ACHN (cell line): ENCODE measurements at places on chromosomes 13 and 19.

DNA sequence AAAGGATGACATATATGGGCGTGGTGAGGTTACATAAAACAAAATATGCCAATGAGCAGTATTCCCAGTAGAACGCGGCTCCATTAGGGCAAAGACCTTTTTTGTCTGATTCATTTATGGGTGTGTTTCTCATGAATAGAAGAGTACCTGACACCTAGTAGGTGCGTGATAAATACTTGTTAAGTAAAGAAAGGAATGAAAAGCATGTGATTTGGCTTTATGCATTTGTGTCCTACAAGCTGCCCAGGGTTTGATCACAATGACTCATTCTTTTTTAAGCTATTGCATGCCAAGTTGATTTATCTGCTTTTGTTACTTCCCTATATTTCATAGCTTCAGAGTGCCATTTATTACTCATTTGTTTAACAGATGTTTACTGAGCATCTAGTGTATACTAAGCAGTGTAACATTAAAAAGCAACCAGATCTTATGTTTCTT is 19.1 kb upstream of the KCTD4 start:
- peak; percentile 59 for DNase-seq

GRCh38 chr13:23020246-23020843 is 160.4 kb upstream of the SGCG start:
- DNase-seq = peak; percentile 52

DNA sequence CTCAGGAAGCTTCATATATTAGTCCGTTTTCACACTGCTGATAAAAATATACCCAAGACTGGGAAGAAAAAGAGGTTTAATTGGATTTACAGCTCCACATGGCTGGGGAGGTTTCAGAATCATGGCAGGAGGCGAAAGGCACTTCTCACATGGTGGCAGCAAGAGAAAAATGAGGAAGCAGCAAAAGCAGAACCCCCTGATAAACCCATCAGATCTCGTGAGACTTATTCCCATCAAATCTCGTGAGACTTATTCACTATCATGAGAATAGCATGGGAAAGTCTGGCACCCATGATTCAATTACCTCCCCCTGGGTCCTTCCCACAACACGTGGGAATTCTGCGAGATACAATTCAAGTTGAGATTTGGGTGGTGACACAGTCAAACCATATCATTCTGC is 23.1 kb downstream of the FLT3 start:
- DNase-seq = no peak

DNA sequence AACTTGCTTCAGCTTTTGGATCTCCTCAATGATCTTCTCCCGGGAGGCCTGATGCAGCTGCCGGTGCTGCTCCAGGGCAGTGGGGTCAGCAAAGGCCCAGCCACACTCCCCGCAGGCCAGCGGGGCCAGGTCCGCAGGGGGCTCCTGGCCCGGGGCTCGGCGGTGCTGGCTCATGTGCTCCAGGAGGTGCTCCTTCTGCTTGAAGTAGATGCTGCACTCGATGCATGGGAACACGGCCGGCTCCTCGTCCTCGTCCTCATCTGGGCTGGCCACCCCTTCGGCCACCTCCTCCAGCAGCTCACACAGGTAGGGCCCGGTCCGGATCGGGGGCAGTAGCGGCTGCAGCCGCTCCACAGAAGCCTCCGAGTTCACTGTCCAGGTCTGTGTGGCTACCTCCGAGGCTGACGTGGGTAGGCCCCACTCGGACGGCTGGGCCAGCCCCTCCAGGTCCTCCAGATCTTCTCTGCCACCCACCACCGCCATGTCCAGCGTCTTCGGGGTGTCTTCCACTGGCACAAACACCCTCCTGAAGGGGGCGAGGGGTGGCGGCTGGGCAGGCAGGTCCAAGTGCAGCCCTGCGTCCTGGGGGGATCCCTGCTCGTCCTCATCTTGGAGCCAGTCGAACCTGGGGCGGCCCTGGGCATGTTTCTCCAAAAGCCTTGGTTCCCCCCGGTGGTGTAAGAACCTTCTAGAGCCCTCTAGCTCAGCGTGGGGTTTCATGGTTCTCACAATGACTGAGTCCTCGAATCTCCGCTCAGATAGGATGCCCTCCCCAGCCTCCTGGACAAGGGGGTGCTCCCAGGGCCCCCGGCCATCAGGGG is 9.7 kb downstream of the WIZ start:
- DNase-seq = no peak

DNA sequence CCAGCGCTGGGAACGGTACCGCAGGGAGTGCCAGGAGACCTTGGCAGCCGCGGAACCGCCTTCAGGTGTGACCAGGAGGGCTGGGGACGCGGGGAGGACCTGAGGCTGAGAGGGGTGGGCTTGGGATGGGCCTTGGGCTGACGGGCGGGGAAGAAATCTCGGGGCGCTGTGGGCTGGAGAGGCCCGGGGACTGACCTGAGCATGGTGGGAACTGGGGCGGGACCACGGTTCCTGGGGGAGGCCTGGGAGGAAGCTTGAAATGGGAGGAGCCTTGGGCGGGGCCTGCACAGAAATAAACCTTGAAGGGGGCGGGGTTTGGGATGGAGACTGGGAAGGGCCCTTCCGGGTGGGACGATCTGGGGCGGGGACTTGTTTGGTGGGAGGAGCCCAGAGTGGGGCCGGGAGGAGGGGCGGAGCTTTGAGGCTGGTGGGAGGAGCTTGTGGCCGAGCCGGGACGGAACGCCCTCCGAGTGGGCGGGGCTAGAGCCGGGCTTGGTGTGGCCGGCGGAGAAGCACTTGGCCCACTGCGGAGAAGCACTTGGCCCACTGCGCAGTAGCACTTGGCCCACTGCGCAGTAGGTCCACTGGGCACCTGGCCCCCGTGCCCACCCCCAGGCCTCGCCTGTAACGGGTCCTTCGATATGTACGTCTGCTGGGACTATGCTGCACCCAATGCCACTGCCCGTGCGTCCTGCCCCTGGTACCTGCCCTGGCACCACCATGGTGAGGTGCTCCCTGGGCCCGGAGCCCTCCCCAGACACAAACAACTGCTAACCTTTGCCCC is 2.8 kb downstream of the GIPR start:
- DNase-seq = peak; percentile 61
